Astrocyte (in vitro differentiated cells and primary cell): ENCODE measurements at places on chromosomes 7 and 10.

DNA sequence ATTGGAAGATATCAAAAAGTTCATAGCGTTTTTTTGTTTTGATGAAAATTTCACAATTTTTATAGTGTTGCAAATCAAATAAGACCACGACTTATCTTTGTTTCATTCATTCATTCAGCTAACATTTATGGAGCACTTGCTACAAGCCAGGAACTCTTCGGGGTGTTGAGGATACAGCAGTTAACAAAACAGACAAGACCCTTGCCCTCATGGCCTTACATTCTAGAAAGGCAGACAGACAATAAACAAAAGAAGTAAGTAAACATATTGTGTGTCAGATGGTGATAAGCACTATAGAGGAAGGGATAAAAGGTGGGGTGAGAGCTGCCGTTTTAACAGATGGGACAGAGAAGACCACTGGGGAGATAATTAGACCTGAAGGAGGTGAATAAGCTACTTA lies 41.6 kb upstream of the GSAP start:
- DNase-seq: no peak

DNA sequence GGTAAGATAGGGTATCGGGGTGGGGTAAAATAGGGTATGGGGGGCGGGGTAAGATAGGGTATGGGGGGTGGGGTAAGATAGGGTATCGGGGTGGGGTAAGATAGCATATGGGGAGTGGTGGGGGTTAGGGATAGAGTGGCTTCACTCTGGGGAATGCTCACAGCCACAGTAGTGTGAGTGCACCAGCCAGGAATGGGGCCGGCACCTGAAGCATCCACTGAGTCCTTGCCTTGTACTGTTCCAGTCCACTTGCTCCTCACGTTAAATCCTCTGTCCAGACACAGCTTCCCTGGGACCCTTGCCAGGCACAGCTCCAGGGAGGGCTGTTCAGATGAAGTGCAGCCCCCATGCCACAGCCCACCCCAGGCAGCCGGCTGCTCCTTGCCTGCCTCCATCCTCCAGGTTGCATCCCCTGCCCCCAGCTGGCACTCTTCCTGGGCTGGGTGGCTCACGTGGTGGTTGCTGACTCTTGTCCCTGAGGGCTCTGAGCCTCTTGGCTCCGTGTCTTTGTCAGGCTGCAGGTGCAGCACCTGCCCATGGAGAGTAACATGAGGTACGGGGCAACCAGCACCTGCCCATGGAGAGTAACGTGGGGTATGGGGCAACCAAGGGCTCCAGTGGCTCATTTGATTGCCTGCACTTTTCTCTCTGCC lies 268.4 kb downstream of the TCERG1L start:
- DNase-seq: no peak

DNA sequence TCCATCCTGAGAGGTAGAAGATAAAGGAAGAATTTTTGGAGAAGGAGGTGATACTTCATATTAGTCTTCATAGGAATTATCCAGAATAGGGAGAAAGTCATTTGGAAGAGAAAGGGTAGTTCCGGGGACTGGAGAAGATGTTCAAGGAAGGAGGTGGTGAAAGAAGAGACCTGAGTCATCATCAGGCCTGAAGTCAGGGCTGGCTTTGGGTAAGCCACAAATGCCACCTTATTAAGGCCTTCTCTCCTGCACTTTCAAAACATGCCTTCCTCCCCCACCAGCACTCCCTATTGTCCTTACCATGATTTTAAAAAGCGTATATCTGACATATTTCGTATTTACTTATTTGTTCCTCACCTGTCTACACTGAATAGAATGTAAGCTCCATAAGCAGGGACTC lies 112.2 kb upstream of the LRGUK start:
- DNase-seq: peak; percentile 5

- no peak for DNase-seq
Observed at GRCh38 chr7:118239014-118239413, 14.5 kb downstream of the ANKRD7 start.

GRCh38 chr7:158054081-158054480 lies 533.5 kb downstream of the PTPRN2 start:
- no peak for DNase-seq

DNA sequence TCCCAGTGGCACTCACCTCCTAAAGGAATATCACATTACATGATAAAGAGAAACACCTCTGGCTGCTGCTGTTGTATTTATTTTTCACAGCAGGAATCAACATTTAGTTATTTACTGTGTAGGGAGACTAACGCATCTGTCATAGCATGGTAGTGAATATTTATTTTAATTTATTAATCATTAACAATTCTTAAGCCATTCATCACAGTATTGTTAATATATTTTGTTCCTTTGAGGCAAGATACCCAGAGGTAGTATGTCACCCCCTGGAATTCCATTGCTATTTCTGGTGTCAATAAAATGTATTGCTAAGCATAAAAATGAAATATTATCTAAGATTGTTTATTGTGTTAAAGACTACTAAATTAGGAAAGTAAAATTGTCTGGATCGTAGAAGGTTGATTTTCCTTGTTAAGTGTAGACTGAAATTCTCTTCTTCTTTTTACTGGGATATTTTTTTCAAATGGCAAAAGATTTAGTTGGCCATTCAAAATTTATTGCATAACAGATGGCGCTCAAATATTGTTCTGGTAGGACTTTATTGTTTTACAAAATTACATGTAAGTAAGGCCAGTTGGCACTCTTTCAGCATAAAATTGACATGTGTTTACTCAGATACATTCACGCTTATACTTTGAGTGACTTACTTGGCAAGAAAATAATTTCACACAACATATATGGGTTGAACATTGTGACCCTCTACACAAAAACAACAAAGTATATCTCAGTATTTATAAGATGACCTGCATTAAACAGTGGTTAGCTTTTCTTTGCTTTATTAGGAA lies 1358.7 kb upstream of the SORCS1 start:
- no peak for DNase-seq

DNA sequence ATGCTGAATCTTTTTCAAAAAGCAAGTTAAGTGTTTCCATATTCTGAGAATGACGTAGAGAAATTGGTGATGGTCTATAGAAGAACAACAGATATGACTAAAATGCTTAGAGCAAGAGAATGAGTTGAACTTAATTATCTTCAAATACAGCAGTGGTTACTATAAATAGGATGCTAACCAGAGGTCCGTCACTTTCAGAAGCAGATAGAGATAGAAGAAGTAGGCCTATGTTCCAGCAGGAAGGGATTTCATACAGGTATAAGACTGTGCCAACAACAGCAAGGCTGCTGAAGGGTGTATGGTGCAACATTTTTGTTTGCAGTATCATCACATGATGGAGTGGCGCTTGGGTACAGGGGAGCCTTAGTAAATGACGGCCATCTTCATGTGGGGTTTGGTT lies 68.6 kb downstream of the HBP1 start:
- DNase-seq: no peak

GRCh38 chr7:6532516-6532915 lies 18.7 kb downstream of the GRID2IP start:
- DNase-seq: no peak

DNA sequence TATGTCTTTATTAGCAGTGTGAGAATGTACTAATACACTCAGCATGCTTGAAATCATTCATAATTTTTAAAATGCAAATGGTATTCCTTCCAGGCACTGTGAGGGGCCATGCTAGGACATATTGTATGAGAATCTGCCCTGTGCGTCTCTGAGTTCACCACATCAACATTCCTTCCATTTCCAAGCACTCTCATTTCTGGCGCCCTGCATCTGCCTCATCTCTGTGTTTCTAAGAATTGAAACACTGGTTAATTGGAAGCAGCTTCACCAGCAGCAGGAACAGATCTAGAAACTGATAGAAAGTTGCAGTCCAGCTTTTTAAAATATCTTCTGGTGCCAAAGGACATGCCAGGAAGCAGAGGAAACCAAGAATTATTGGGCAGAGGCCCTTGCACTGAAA lies 555.9 kb upstream of the DPP6 start:
- no peak for DNase-seq

- DNase-seq: peak; percentile 42
Observed at GRCh38 chr10:68155615-68156210, 46.4 kb downstream of the MYPN start.

DNA sequence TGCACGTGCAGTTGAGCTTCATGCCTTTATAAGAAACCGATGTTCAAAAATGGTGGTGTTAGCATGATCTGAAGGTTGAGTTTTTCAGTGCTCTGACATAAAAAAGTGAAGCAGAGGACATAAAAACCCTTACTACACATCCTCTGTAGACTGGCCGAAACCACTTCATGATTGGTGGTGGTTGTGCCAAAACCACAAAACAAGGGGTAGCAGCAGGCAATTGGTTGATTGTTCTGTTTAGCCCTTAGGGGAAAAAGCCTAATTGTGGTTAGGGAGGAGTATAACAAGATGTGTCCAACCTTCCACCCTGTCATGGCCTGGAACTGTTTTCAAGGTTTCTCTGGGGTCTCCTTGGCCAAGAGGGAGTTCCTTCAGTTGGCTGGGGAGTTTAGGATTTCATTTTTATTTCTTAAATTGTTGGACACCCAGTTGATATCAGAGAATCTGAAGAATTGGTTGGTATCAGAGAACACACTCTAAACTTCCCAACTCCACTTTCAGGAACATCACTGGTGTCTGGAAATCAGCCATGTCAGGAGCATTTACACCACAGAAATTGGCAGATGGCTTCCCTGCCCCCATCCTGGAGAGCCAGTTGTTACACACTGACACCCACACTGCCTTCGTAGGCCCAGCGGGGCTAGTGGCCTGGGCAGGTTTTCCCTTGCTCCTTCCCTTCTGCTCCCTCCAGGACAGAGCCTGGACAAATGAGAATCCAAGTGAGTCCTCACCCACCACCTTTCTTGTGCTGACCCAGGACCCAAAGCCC lies 18.8 kb downstream of the MRPS24 start:
- DNase-seq: no peak

- no peak for DNase-seq
Observed at GRCh38 chr7:1422512-1423263, 36.6 kb downstream of the MICALL2 start.

DNA sequence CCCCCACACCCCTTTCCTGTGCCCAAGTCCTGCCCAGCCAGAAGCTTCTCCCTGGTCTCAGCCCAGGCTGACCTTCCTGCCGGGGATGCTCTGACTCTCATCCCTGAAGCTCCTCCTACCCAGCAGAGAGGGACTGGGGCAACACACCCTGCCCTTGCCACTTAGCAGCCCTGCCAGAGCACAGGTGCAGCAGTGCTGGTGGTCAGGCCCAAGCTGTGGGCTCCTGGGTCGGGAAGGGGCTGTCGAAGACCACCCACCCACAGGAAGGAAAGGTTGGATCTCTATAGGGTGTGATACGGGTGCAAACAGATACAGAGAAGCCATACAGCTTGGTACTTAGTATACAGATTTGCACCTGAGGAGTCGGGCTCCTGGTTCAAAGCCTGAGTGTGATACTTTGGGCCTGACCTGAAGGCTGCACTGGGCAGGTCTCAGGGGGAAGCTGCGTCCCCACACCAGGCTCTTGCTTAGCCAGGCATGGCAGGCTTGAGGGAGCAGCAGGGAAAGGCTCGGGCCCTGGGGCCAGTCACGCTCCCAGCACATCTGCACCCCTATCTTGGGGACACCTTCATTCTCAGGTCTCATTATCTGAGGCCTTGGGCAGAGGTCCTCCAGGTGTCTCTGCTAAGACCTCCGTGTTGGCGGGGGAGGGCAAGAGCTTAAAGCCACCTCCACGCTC lies 47.3 kb downstream of the TCERG1L start:
- no peak for DNase-seq

DNA sequence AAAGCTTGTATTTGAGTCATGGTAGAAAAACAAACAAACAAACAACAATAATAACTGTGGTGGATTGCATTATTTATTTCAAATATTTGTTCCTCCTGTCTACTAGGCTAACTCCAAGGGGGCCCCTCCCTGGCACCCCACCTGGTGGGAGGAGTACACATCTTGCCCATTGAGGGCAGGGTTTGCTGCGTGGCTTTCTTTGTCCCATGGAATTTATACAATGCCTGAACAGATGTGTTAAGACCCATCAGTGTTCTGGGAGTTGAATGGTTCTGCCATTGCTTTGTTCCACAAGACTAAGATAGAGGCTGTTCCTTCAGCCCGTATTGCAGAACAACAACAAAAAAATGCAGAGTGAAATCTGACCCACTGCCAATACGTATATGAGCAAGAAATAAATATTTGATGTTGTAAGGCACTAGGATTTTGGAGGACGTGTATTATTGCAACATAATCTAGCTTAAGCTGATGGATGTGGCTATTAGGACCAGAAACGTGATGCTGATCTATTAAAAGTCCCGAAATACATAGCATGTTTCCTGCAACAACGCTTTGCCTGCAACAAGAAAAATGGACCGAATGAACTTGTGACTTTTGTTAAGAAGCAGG lies 119.1 kb upstream of the JCAD start:
- peak; percentile 63 for DNase-seq

- no peak for DNase-seq
Observed at GRCh38 chr7:6476596-6477317, 29.0 kb upstream of the DAGLB start.

GRCh38 chr7:73740771-73741170 lies 2.2 kb upstream of the ABHD11 start:
- DNase-seq: no peak

GRCh38 chr7:37342688-37343471 lies 105.8 kb downstream of the ELMO1 start:
- no peak for DNase-seq

DNA sequence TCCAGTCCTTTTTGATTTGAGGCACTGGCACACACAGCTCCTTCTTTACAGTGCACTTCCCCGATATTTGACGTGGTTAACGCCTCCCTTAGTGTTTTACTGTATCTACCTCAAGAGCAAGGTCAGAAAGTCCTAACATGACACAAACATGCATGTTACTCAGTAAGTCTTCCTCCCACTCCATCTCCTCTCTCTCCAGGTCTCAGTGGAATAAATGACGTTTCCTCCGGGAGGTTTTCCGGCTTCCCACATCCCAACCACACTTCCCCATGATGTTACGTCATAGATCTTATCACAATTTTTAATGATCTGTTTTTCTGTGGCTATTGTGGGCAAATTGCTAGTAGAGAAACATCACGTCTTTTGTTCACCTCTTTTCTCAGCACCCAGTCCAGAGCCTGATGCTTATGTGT lies 165.7 kb downstream of the PTPN20 start:
- DNase-seq: peak; percentile 25

DNA sequence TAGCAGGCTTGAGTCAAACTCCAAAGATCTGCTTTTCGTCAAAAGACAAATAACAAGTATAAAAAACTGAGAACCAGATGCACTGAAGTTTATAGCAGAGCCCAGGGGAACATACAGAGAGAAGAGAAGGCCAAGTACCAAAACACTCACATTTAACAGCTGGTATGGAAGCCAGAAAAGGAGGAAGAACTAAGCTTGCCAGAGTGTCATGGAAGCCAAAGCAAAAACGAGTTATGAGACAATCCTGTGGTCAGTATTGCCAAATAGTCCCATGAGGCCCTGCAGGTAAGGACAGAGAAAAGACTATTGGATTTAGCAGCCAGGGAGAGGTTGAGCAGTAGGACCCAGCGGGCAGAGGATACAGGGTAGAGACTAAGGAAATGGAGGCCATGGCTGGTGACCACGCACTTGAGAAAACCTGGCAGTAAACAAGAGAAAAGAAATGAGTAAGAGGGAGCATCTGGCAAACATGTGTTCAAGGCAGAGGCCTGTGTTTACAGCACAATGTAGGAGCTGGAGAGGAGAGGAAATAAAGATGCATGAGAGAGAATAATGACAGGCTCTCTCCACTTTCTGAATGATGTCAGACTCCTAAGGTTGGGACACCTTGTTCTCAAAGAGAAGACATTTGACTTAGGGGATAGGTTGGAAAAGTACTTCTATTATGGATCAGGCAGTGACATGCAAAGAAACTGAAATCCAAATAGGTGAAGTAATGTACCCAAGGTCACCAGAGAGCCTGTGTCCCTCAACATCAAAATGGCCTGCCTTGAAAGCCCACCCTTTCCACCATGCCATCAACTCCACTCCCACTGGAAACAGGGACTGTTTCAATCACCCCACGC lies 9.1 kb downstream of the CREB3L2 start:
- peak; percentile 95 for DNase-seq

GRCh38 chr10:119693262-119693957 lies 32.4 kb upstream of the INPP5F start:
- DNase-seq: peak; percentile 22
